ENCODE measurements at places on chromosomes 1 and 21.

- peak; percentile 60 for DNase-seq
Measured at GRCh38 chr1:207579436-207579799, 65.5 kb upstream of the CR1L start.

DNA sequence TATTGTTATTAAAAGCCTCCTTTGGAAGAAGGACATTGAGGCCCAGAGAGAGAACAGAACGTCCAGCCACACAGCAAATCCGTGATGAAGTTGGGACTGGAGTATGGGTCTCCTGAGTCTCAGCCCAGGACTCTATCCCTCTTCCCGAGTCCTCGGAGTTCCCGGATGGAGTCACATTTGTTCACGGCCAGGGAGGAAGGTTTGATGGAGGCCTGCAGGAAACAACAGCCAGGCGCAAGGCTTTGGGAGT lies 357 bp upstream of the TXLNA start:
- no peak for DNase-seq

- DNase-seq = peak; percentile 19
Measured at GRCh38 chr21:34857874-34858273, 189.1 kb downstream of the CLIC6 start.

- DNase-seq = no peak
Measured at GRCh38 chr1:64343823-64344190, 126.1 kb upstream of the CACHD1 start.

DNA sequence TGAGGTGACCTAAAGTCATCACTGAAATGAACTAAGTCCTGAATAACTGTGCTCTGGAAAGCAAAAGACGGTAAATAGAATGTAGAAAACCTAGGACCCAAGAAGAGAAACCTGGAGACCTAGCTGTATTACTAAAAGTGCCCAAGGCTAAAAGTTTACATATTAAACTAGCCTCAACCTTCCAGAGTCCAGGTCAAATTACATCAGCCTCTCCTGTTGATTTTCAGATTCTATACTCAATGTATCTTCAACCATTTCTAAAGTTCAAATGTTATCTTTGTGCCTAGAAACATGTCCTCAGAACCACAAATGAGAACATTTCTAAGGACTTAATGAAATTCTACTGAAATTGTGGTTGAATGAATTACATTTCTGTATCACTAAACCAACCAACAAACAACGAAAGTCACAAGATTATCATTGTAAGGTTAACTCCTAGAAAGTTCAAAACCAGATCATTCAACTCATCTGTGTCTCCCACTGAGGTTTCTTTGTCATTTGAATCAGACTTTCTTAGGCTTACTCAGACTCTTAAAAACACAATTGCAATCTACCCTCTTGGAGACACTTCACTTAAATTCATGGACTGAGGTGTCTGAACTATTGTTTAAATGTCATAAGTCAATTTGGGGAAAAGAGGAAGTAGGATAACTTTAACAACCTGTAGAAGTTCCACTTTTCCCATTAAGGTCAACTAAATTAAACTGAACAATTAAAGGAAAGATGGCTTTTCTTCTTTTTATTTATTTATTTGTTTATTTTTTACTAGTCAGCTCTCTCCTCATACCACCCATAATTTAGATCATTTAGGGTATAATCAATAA lies 207.7 kb downstream of the BARHL2 start:
- DNase-seq = no peak

GRCh38 chr1:39387452-39387851 lies 104.0 kb upstream of the BMP8A start:
- DNase-seq = peak; percentile 68

- DNase-seq = no peak
Measured at GRCh38 chr1:20551161-20551560, 1.2 kb upstream of the FAM43B start.

- DNase-seq = no peak
Measured at GRCh38 chr1:6059866-6060265, 14.2 kb downstream of the KCNAB2 start.

- DNase-seq = no peak
Measured at GRCh38 chr1:202085682-202086373, 36.9 kb upstream of the GPR37L1 start.

Measured in RKO (cell line).